Activated T-cell treated with anti-CD3 and anti-CD28 coated beads for 4 hours (primary cell): ENCODE measurements at places on chromosomes 12 and 14.

GRCh38 chr12:103318566-103318965 lies 177.2 kb downstream of the C12orf42 start:
- no peak for DNase-seq

DNA sequence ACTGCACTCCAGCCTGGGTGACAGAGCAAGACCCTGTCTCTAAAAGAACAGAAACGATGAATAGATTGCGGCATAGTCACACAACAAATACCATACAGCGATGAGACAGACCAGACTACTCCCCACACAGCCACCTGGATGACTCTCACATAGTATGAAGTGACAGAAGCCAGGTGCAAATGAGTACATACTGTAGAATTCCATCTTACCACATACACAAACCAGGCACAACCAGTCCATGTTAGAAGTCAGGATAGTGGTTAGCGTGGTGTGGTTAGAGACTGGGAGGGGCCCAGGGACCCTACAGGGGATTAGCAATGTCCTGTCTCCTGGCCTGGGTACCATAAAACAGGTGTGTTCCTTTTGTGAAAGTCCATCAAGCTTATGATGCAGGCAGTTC lies 53.8 kb downstream of the FAM222A start:
- no peak for DNase-seq

DNA sequence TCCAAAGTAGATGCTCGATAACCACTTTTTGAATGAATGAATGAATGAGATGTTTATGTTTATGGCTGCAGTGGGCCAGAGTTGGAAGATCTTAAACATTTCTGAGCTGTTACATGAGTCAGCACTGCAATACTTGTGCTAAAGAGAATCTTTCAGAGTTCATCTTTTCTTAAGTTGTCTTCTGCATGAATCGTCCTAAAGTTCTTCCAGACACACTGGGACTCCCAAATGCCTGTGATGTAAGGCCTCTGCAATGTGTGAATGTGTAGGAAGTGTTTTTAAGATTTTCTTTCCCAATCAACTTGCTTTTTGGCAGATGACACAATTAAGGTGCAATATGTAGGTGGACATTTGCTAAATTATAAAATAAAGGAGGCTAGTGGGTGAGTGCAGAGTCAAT lies 50.3 kb upstream of the TRIM9 start:
- DNase-seq, result no peak

DNA sequence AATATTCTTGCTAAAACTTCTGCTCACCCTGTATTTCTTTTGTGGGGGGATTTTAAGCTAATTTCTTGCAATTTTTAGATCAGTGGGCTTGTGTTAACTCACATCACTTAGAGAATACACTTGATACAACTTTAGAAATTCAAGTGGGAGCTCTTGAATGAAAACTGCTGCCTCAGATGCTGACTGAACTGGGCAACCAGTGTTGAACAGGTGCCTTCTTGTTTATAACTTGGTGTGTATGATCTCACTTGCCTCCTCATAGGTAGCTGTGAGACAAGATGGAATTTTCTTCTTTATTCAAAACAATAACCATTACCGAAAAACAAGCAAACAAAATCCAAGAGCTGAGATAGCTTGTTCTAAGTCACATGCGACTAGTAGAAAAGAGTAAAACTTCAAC lies 63.5 kb downstream of the FGD4 start:
- DNase-seq, result no peak

DNA sequence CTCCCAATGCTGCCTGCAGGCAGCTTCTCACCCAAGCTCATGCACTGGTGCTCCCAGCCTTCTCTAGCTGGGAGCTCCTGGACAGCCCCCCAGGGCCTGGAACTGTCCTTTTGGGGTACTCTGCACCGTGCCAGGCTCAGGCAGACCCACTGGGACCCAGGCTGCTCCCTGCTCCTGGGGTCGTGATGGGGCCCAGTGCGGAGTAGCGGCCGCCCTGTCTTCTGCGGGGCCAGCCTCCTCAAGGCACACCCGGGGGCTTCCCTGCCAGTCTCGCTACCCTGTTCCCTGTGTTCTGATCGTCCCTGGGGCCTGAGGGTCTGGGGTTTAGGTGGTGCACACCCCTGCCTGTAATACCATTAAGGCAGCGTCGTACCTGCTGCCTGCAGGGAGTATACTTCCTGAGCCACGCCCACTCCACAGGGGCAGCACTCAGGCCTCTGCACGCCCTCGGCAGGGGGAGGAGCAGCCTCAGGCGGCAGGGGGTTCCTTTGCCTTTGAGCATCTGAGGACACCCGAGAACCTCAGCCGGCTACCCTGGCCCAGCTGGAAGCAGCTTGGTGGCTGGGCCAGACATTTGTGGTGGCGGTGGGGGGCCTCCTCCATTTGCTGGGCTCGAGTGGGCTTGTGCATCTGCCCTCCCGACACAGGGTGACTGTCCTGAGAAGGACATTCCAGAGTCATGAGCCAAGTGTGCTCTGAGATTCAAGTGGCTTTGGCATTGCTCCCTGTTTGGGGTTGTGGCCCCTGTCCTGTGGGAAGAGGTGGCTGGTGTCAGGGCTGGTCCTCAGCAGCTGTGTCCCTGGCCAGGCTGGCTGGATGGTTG lies 9.2 kb upstream of the CRIP2 start:
- DNase-seq, result no peak

DNA sequence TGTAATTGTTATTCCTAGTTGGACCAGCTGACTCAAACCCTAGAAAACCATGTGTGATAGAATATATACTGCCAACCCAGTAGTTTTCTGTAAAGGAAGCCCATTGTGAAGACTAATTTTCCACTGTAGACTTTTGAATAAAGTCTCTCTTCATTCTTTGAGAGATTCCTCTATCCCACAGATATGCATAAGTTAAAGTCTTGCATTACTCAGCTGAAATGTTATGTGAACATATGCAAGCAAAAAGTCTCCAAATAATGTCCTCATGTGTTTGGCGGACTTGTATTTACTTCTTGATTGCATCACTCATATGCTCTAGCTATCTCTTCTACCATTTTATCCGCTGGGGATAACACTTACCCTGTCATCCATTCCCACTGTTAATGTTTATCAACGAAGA lies 35.1 kb upstream of the OTOGL start:
- no peak for DNase-seq

DNA sequence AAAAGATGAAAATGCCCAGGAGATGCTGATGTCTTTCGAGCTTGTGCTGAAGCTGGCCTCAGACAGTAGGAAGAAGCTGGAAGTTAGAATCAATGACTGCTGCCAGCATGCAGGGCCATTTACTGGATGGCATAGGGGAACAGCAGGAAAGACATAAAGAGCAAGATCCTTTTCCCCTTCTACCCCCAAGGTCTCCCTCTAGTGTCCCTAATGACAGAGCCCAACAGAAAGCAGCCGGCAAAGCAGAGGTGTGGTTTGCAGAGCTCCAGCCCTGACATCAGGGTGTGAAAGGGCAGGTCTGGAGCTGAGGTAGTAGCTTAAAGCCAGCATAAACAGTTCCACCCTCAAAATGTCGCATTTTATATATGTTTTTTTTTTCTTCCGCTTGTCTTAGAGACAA lies 1560.7 kb upstream of the TMEM132C start:
- DNase-seq, result no peak

- DNase-seq, result no peak
These were observed 58.4 kb downstream of the ATP2B1 start for GRCh38 chr12:89650239-89650638.

DNA sequence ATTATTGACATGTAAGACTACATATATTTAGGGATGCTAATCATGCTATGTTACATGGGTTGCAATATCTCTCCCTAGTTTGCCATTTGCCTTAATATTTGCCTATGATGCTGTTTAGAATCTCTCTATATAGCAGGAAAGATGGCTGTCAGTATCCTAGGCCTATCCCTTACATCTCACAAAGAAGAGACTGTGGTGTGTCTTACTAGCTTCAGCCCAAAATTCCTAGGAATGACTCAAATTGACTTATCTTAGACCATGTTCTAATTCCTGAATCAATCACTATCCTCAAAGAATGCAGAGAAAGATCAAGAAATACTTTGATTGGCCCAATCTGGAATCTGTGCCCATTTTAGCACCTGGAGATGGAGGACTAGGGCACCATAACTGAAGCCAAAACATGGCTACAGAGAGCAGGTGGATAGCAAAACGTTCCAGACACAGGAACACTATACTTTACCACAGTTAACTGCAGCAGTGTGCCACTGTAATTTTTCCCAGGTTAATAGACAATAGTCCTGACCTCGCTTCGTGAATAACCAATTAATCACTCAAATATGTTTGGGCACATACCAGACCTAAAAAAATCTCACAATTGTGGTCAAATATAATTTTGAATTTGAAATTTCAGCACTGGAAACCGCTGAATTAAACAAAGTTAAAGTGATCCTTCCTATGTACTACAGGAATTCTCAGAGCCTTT lies 32.7 kb upstream of the GLIPR1 start:
- DNase-seq, result no peak

- no peak for DNase-seq
These were observed 22.2 kb upstream of the PLEKHG3 start for GRCh38 chr14:64681796-64682710.

GRCh38 chr14:105538481-105539049 lies 12.2 kb downstream of the TMEM121 start:
- DNase-seq, result no peak

- no peak for DNase-seq
These were observed 90.2 kb upstream of the SYT10 start for GRCh38 chr12:33529810-33530209.

DNA sequence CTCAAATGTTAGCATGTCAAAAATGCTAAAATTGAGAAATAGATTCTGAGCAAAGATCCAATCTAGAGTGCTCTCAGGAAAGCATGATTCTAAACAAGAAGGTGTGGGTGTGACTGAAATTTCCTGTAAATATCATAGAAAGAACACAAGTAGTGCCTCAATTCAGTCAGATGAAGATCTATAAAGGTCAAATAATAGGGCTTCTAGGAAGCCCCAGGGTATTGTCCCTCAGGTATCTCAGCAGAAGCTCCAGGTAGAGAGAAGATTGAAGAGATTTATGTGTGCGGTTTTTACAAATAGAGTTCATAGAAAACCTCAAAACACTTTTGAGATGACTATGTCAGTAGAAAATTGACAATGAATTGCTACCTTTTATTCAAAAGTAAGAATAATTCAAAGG lies 13.0 kb downstream of the KLRD1 start:
- DNase-seq, result no peak

DNA sequence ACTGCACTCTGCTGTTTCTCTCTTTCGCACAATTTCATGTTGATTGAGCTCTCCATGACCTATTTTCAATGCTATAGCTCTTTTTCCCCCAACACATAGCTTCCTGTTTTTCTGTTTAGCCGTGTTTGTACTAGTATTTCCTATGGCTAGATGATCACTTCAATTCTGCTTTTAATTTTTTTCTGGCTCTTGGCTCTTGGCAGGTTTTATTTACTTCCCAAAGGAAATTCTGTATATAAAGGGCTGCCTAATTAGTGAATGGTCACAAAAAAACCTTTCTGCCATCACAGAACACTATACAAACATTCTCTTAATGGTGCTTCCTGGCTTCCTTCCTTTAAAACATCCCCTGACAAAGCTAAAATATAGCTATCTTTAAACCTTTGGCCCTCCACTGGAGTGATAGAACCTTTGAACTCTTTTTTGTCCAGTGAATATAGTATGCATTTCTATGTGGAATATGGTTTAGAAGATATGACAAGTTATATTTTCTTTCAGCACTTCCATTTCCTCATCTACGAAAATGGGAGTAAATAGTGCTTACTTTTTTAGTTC lies 88.2 kb downstream of the RASSF9 start:
- no peak for DNase-seq

- DNase-seq, result no peak
These were observed 196.0 kb downstream of the DUSP6 start for GRCh38 chr12:89156340-89156739.

DNA sequence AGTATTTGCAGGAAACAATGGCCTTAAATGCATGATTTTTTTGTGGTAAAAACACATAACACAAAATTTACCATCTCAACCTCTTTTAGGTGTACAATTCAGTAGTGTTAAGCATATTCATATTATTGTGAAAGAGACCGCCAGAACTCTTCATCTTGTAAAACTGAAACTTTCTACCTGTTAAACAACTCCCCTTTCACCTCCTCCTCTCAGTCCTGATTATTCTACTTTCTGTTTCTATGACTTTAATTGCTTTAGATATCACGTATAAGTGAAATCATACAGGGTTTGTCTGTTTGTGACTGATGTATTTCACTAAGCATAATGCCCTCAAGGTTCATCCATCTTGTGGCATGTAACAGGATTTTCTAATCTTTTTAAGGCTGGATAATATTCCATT lies 353.4 kb downstream of the ADAMTS20 start:
- DNase-seq, result no peak

DNA sequence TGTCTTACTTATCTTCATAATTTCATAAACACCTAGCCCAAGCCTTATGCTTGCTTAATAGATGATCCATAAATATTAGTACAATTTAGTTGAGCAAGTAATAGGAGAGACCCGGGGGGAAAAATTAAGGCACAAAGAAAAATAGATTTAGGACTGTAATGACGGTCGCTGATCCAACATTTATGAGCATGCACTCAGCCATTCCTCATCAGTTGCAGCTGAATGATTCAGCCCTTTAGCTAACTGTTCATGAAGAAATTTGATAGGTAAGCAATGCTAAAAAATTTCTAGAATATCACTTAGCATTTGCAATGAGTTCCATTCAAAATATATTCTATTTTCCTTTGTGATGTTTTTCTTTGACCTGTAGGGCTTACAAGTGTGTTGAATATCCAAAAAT lies 163.2 kb downstream of the PTPRO start:
- no peak for DNase-seq

GRCh38 chr12:122412851-122413433 lies 9.5 kb downstream of the CLIP1 start:
- DNase-seq, result no peak

- DNase-seq, result peak; percentile 23
These were observed 33.7 kb downstream of the FGFR1OP2 start for GRCh38 chr12:26971963-26972362.

DNA sequence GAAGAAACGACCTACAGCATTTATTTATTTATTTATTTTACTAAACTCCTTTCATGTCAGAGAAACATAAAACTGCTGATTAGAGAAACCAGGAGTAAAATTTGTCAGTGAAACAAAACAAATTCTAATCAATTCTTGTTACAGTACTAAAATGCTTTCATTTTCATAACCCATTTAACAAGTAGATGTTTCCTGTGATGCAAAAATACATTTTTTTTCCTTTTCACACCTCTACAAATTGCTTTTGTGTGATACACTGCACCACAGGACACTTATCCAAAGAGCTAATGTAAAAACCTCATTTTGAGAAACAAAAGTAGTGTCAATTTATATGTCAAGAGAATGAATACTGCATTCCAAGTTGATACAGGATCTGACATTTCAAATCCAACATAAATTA lies 155.1 kb downstream of the SYT1 start:
- no peak for DNase-seq

DNA sequence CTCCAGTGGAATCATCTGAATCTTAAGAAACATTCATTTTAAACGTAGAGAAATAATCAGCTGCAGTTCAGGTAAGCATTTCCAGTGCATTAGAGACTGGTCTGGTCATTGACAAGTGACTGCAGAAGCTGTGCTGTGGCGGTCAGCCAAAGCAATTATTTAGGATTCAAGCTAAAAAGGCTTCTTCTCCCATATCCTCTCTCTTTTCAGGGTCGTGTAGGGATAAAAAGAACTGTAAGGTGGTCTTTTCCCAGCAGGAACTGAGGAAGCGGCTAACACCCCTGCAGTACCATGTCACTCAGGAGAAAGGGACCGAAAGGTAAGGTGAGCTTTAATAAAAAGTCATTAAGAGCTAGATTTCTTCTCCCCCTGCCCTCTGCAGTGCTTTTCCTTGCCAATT lies 48.1 kb downstream of the MSRB3 start:
- no peak for DNase-seq

GRCh38 chr14:75170772-75171171 lies 5.6 kb downstream of the TMED10 start:
- DNase-seq, result no peak
